Stimulated activated CD4-positive, alpha-beta T cell treated with anti-CD3 and anti-CD28 coated beads, Interleukin-15, amount 100 ng/mL, for 1 hour (primary cell): ENCODE measurements at places on chromosomes 16 and 17.
A peak's percentile ranks its signal among the peaks of the same experiment; 100 is the strongest.

GRCh38 chr16:83602761-83603722, 204.7 kb upstream of the HSBP1 start:
- no peak for DNase-seq

GRCh38 chr16:3400779-3401688, at the start of the genes ZNF174 and ZSCAN32:
Gene ZNF174 (plus strand): TSS chr16:3401215. CDS start chr16:3402005, 790 bp downstream.
Gene ZSCAN32 (minus strand): TSS chr16:3401004. CDS start chr16:3397557, 3,447 bp downstream.
- peak; percentile 94 for DNase-seq

GRCh38 chr17:69608808-69609472, 194.4 kb downstream of the MAP2K6 start:
- no peak for DNase-seq

DNA sequence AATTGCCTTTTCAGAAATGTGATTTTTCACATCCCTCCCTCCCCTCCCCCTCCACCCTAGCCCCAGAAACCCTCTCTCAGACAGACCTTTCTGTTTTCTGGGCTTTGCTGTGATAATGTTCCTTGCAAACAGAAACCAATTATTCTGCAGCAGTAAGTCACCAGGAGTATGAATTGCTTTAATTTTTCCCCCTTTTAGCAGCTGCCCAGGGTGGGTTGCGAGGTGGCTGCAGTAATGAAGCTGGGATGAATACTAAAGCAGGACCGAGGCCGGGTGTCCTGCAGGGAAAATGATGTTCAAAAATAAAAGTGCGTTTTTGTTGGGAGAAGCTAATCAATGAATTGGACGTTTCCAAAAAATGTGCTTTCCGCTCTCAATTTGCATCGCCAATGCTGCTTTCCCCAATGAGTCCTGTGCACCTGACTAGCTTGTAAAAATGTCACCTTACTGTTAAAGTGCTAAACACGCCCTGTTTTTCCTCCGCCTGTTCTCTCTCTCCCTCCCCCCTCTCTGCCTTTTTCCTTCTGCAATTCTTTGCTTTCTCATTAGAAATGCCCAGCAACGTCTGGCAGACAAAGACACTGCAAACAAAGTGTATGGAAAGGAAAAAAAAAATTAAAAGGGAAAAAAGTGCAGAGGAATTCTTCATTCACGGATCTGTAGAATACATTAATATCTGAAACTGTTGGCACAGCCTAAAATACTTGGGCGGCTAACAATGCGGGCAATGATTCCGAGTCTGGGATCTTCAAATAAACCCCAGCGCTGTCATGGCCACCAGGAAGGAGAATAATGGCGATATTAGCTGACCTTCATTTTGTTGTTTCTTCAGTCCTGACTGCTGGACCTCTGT, 244.1 kb downstream of the STX8 start:
- DNase-seq = no peak

- no peak for DNase-seq
Observed at GRCh38 chr16:25707982-25708583, 16.3 kb downstream of the HS3ST4 start.

GRCh38 chr16:8740775-8741355, 56.6 kb downstream of the TMEM186 start:
- DNase-seq = no peak

DNA sequence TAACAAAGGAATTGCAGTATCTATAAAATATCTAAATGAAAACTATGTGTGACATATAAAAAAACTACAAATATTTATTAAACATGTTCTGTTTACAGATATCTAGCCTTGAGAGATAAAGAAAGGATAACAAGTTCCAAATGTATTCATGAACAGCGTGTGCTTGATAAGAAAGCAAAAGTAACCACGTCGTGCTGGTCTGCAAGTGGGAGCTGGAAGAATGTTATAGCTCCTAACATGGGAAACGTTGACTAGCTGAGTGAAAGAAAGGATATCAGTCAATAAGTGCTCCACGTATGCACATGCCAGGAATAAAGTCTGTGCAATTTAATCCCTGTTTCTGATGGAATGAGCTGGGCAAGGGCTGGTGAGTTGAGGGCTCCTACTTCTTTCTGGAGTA, 71.2 kb upstream of the CDYL2 start:
- DNase-seq = no peak

DNA sequence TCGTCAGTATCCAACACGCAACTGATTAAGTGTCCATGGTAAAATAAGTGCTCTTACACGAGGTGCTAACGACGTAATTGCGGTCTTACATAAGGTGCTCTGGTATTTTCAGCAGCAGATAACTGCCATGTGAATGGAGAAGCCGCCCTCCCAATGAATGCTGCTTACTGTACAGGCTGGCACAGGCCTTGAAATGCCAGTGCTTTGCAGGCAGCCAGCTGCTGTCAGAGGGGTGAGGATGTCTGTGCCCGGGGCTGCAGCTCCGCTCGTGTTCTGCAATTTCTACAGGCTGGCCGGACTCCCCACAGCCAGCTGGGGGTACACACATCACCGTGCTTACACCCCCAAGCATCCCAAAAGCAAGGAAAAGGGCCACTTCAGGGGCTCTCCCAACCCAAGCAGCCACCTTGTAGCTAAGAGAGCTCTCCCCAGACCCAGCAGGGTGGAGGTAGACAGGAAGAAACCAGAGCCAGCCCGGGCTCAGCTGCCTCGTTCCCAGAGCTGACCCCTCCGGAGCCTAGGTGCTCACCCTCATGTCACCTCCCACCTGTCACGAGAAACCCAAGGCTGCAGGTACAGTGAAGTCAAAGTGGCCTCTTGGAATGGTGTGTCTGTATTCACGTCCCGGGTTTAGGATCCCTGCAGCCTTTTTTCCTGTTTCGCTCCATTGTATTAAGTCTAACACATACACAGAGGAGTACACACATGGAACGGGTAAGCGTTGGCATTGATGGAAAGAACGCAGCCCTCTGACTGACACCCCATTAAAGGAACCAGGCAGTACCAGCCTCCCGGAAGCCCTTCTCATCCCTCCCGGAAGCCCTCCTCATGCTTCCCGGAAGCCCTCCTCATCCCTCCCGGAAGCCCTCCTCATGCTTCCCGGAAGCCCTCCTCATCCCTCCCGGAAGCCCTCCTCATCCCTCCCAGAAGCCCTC, 27.2 kb upstream of the RPH3AL start:
- no peak for DNase-seq

DNA sequence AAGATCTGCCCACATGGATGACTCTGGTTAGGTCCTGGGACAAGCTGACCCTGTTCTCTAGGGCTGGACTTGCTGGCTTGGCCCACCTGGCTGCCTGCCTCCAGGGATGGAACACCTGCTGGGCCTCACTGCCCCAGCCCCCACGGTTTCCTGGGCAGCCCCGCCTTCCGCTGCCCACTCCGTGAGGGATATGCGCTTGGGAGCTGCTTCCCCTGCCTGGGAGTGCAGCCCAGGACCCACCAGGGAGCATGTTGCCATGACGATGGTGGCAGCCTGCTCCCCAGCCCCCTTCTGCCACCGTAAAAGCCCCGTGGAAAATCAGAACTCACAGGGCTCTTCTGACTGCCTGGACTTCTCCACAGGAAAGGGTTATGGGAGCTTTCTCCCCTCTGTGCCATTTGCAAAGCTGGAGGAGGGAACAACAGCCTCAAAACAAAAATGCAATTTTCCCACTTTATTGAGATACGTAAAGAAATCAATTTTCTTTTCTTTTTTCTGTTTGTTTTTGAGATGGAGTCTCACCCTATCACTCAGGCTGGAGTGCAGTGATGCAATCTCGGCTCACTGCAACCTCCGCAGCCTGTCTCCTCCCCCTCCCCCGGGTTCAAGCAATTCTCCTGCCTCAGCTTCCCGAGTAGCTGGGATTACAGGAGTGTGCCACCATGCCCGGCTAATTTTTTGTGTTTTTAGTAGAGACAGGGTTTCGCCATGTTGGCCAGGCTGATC, 18.0 kb upstream of the GAS7 start:
- no peak for DNase-seq

DNA sequence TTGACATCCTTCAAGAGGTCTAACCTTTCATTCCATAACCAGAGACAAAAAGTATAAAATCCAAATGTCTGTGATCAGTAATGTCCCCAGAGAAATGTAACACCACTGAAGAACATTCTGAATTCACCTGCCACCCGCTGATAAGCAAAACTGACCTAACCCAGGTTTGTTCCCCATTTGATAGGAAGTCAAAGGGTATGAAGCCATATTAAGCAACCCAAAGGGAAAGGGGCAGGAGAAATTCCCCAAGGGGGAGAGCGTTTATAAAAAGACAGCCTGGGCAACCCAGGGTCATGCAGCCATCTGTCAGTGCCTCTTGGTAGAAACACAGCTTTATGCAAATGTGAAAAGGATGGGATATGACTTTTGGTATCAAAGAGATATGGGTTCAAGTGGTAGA, 30.7 kb upstream of the PIK3R6 start:
- DNase-seq = no peak

DNA sequence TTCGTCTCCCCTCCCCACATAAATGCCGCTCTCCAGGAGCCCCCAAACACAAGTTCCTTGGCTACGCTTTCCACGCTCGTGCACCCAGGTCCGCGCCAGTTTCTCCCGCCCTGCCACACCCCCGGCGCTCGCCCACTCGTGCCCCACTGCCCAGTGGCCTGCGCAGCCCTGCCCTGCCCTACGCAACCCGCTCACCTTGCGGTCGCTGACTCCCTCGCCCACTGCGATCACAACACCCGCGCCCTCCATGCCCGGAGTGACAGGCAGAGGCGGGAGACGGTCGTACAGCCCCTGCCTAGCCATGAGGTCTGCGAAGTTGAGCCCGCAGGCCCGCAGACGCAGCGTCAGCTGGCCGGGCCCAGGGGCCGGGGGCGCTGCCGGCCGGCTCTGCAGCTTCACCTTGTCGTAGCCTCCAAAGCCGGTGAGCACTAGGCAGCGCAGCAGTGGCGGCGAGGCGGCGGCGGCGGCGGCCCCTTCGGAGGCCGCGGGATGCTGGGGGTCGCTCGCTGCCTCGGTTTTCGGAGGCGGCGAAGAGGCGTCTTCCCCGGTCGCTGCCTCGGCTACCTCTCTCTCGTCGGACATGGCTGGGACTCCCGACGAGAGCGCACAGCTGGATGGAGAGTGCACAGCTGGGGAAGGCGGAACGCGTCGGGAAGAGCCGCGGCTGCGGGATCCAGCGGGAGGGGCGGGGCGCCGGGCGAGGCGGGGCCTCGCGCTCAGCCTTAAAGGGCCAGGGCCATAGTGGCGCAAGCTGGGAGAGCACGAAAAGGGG, at the start of gene VAT1:
Gene VAT1 (minus strand): TSS at position 645 of the 772 bp plus-strand sequence. CDS start 63 bp downstream, at position 582.
- peak; percentile 34 for DNase-seq
